ENCODE measurements at places on chromosomes 6 and 20.

DNA sequence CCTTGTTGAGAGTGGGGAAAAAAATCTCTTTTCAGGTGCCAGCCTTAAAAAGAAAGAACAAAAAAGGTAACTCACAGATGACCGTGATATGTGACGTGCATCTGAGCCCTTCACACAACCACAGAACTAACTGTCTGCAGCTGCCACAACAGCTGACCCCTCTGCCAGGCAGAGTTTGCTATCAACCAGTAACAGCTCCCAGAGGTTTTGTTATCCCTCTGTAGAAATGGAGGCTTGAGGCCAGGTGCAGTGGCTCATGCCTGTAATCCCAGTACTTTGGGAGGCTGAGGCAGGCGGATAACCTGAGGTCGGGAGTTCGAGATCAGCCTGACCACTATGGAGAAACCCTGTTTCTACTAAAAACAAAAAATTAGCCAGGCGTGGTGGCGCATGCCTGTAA is 42.8 kb downstream of the SLC52A3 start:
- DNase-seq, result no peak

GRCh38 chr6:113439866-113440265 is 417.3 kb upstream of the MARCKS start:
- DNase-seq, result no peak

DNA sequence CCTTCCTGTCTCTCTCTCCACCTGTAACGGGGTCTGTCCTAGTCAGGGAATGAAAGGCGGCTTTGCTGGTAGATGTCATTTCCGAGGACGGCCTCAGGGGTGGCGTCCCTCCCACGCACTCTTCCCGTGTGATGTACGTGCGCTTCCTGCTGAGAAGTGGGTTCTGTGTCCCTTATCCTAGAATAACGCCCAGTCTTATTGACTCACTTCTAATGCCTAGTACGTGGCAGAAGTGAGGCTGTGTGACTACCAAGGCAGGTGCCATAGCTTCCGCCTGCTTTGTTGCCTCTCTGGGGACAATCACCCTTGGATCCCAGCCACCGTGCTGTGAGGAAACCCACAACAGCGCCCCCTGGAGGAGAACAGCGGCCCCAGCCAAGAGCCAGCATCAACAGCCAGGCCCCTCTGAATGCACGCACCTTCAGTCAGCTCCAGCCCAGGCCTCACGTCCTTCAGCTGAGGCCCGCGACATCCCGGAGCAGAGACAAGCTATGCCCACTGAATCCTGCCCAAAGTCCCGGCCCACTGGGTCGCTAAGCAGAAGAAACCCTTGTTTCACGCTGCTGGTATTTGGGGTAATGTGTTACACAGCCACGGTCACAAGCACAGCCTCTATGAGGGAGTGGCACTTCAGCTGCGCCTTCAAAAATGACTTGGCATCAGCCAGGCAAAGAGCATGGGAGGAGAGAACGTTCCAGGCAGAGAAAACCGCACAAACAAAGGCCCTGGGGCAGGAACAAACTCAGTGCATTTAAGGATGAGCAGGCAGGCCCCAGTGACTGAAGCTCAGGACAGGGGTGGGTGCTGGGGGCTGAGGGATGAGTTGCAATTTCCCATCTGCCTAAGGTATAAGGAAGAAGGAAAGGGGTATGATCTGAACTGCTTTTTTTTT is 224.2 kb downstream of the NFATC2 start:
- DNase-seq, result no peak

GRCh38 chr6:110185879-110186278 is 5.7 kb downstream of the CDC40 start:
- no peak for DNase-seq

DNA sequence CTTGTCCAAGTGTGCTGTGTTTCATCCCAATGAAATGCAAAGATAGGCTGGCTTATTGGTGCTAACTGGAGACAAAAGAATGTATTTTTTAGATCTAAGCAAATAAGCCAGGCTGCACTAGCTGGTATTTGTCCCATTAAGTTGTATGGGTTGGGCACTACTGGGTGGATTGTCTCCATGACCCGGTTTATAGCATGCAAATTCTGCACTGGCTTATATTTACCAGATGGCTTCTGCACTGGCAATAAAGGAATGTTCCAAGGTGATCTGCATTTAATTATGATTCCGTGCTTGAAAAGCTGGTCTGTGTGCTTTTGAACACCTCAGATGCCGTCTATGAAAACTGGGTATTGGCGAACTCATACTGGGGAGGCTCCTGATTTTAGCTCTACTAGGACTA is 61.4 kb upstream of the MOCS1 start:
- no peak for DNase-seq

DNA sequence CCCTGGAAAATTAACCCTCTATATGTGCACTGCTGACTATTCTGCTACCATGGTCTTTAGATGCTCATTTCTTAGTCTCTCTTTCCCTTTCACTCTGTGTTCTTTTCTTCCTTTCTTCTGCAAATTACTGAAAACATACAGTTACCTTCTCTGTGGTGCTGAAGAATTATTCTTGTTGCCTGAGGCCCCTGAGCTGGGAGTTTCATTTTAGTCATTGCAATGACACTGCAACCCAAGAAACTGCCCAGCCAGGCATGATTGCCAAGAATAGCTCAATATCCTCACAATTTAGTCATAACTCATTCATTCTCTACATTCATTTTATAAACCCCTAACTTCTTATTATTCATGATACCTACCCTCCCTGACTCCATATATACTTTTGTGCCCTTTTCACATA is 245.8 kb upstream of the RAB32 start:
- no peak for DNase-seq

DNA sequence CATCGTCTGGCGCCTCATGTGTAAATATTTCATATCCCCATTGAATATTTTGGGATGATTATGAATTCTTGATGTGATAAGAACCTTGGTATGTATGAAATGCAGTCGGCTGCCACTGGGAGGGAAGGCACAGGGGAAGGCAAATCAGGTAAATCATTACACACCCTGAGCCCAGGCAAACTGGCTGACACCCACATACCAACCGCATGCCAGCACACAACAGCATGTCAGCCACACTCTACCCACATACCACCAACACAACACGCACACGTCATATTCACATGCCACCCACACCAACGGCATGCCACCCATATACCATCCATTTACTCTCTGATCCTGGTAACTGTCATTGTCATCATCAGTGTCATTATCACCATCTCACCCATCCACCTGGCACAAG is 28.3 kb upstream of the MDGA1 start:
- DNase-seq, result peak; percentile 16

- no peak for DNase-seq
These were observed 7.7 kb upstream of the RALGAPA2 start for GRCh38 chr20:20720158-20720557.

DNA sequence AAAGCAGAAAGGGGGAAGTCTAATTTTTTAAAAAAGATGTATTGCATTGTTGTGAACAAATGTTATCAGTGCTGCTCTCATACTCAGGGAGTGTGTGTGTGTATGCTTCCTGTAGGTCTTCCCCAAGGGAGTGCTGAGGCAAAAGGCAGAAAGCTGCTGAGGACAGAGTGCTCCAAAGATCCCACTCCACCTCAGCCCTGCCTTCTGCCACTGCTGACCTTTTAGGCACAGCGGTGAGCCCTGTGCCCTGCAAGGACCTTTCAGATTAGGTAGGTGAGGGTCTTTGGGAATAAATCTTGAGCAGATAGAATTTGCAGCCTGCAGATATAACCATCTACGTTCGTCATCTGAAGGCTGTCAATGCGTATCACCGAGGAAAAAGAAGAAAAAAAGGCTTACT is 756.4 kb upstream of the MMS22L start:
- DNase-seq, result no peak

GRCh38 chr6:167549213-167549612 is 224.3 kb downstream of the TTLL2 start:
- DNase-seq, result no peak

- DNase-seq, result no peak
These were observed 41.2 kb upstream of the POLR1H start for GRCh38 chr6:30019819-30020218.

GRCh38 chr20:3135507-3136070 is 24.1 kb downstream of the FASTKD5 start:
- peak; percentile 62 for DNase-seq

DNA sequence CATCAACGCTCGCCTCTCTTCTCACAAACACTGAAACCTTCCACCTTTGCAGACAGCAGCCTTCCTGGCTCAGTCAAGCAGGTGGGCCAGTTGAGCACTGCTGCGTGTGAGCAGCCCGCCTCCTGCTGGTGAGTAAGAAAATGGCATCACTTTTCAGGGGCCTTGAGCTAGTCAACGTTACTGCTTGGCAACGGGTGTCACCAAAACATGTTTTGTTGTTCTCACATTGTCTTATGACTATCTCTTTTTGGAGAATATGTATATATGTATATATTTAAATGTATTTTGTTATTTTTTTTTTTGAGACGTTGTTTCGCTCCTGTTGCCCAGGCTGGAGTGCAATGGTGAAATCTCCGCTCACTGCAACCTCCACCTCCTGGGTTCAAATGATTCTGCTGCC is 97.0 kb upstream of the AGPAT4 start:
- peak; percentile 71 for DNase-seq

GRCh38 chr20:58883241-58883691 is 30.8 kb downstream of the GNAS start:
- DNase-seq, result no peak

DNA sequence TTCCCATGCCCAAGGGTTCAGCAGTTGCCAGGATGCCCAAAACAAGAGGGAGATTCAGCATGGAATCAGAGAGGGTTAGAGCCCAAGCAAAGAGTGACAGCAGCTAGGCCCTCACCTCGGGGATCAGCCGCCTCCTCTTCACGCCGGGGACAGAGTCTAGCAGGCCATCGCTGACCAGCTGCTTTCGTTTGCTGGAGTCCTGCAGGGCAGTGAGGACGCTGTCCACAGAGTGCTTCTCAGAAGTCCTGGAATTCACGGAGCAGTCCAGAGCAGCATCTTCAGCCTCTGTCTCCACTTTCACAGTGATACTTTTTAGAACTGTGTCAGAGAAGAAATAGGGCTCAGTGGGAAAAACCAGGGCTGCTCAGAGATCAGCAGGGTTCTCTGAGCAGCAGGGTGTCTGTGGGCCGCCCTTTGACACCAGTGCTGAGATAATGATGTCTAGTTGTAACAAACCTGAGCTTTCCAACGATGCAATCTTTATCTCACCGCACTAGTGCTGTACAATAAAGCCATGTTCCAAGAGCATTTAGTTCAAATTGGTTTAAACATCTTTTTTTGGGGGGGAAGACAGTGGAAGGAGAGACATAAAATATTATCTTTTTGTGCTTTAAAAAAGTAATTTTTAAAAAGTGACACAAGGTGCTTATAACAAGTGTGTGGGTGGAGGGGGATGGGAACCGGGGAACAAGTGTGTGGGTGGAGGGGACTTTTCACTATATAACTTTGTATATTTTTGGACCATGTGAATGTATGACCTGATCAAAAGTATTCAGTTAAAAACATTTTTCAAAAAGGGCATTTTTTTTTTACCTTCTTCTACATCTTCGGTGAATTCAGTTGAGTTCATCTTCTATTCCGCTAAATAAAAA is 16.6 kb downstream of the BEND3 start:
- no peak for DNase-seq

- DNase-seq, result no peak
These were observed 686 bp downstream of the GINS1 start for GRCh38 chr20:25408170-25408547.

- no peak for DNase-seq
These were observed 293.6 kb upstream of the STXBP5 start for GRCh38 chr6:146910611-146911010.
